ENCODE measurements at places on chromosomes 13 and 19. TPM values are rescaled to one million over a fixed set of nuclear protein-coding genes. Genes with fewer than 3 reads are reported as not detected.

Gene PRR12
- total RNA-seq = 29.9 TPM

Gene CLDND2
- total RNA-seq = 1.4 TPM

Gene KMT5C
- 14.6 TPM for total RNA-seq

Gene PEAK3
- total RNA-seq = not detected

Gene BRME1
- total RNA-seq = 0.68 TPM

Gene ITGBL1
- total RNA-seq = 0.22 TPM

Gene BST2
- 376 TPM for total RNA-seq

Gene ZNF227
- total RNA-seq = 10.7 TPM

Gene C13orf42
- not detected for total RNA-seq

Gene PALM3
- total RNA-seq = 1.6 TPM

GRCh38 chr13:101307181-101307701 lies 109.1 kb downstream of the NALCN start:
- peak; percentile 100 for DNase-seq

DNA sequence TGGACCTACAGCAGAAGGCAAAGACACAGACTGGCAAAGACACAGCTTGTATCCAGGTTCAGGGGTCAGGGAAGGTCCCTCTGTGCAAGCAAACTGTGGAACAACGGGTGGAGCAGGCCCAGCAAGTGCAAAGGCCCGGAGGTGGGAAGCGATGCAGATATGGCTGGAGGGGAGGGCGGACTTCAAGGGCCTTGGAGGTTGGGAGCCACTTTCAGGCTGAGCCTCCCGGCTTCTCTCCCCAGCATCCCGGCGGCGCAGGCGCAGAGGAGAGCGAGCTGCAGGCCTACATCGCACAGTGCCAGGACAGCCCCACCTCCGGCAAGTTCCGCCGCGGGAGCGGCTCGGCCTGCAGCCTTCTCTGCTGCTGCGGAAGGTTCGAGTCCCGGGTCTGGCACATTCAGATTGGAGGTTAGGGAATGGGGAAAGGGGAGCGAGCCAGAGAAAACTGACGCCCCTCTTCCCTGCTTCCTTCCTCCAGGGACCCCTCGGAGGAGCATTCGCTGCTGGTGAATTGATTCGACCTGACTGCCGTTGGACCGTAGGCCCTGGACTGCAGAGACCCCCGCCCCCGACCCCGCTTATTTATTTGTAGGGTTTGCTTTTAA lies 2.1 kb upstream of the PNPLA6 start:
- DNase-seq = no peak

- DNase-seq = peak; percentile 72
Measured at GRCh38 chr13:30908416-30908980, 2.4 kb downstream of the MEDAG start.

GRCh38 chr13:24173795-24174194 lies 13.3 kb downstream of the SPATA13 start:
- DNase-seq = no peak

- no peak for DNase-seq
Measured at GRCh38 chr13:86870444-86870843, 800.7 kb upstream of the SLITRK5 start.

DNA sequence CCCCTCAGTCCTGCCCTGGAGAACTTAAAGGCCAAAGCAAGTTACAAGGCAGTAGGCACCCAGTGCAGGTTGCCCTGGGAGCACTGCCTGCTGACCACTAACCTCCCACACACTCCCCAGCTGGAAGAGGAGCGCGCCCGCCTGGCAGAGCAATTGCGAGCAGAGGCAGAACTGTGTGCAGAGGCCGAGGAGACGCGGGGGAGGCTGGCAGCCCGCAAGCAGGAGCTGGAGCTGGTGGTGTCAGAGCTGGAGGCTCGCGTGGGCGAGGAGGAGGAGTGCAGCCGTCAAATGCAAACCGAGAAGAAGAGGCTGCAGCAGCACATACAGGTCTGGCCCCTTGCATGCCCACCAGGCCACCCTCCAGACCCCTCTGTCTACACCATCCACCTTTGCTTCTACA lies 61.1 kb downstream of the KCNC3 start:
- no peak for DNase-seq

GRCh38 chr19:39568604-39569003 lies 28.6 kb upstream of the EID2 start:
- no peak for DNase-seq

DNA sequence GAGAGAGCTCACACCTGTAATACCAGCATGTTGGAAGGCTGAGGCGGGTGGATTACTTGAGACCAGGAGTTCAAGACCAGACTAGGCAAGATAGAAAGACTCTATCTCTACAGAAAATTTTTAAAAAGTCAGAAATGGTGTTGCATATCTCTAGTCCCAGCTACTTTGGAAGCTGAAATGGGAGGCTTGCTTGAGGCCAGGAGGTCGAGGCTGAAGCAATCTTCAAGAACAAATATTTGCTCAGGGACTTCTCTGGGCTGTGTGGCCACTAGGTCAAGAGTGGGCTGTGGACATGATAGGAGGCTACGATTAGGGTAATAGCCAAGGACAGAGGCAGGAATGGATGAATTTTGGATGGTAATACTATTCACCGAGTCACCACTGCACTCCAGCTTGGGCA lies 135.8 kb upstream of the PEG3 start:
- no peak for DNase-seq

DNA sequence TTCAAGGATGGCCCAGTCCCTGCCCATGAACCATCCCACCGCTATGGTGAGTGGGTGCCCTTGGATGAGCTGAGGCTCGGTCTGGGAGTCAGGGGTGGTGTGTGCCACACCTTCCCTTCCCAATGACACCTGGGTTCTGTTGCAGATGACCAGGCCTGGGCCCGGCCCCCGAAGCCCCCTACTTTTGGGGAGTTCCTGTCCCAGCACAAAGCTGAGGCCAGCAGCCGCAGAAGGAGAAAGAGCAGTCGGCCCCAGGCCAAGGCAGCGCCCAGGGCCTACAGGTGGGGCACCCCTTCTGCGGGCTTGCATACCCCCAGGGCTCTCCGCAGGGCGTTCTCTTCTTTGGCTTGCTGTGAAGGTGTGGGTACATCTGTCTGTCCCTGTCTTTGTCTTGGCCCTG lies 4.3 kb upstream of the INAFM1 start:
- DNase-seq = no peak

- no peak for DNase-seq
Measured at GRCh38 chr19:52086481-52086880, 9.1 kb downstream of the ZNF841 start.

DNA sequence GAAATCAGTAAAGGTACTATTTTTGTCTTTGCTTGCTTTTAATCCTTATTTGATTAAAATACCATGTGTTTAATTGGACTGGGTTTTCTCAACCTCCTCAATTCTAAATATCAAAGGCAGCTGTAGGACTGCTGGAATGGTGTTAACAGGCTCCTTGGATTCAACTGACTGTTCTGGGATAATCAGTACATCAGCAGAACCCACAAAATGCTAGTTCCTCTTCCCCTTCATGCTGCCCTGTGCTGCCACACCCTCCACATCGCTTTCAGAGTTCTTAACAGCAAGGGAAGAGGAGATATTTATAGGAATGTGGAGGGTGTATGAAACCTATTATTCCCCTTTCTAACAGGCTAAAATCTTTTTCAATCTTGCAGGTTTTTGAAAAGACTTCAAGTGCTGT lies 82.4 kb downstream of the KCTD12 start:
- no peak for DNase-seq

DNA sequence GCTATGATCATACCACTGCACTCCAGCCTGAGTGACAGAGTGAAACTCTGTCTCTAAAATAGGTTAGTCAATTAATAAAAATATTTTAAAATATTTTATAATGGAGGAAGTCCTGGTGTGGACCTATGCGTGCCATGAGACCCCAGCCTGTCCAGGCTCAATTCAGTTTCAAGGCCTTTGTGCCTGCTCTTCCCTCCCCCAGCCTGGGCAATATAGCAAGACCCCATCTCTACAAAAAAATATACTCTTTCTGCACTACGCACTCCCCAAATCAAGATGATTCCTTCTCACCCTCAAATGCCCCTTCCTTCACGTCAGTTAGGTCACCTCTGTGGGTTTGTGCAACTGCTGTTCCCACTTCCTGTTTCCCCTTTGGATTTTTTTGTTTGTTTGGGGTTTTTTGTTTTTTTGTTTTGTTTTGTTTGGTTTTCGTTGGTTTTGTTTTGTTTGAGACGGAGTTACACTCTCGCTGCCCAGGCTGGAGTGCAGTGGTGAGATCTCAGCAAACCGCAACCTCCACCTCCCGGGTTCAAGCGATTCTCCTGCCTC lies 1.4 kb upstream of the HSH2D start:
- no peak for DNase-seq

DNA sequence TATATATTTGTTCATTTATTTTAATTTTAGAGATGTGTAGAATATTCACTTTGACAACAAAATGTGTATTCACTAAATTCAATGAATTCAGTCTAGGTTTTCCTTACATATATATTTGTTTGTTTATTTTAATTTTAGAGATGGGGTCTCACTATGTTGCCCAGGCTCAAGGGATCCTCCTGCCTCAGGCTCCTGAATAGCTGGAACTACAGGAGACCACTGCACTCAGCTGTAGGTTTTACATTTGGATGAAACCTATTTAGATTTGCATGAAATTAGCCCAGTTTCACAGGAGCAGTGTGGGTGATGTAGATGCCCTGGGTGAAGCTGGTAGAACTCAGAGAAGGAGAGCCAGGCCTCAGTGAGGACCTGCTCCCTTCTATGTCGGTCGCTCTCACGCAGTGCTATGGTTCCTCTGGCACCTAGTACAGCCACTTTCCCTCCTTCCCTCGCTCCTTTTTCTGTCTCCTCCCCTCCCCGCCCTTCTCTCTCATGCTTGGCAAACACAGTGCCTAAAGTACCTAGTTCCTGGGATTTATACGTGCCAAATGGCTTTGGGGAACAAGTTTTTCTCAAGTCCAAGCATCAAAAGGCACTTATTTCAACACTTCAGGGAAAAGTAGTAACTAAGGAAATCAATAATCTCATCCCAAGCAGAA lies 14.7 kb upstream of the HMGB1 start:
- no peak for DNase-seq

- DNase-seq = peak; percentile 22
Measured at GRCh38 chr13:98751861-98752466, 508 bp downstream of the SLC15A1 start.

- peak; percentile 72 for DNase-seq
Measured at GRCh38 chr19:52296773-52297600, at the start of gene ZNF480. TSS of gene ZNF480 (plus strand) at chr19:52297169. CDS start at chr19:52300413, 3,244 bp downstream.

DNA sequence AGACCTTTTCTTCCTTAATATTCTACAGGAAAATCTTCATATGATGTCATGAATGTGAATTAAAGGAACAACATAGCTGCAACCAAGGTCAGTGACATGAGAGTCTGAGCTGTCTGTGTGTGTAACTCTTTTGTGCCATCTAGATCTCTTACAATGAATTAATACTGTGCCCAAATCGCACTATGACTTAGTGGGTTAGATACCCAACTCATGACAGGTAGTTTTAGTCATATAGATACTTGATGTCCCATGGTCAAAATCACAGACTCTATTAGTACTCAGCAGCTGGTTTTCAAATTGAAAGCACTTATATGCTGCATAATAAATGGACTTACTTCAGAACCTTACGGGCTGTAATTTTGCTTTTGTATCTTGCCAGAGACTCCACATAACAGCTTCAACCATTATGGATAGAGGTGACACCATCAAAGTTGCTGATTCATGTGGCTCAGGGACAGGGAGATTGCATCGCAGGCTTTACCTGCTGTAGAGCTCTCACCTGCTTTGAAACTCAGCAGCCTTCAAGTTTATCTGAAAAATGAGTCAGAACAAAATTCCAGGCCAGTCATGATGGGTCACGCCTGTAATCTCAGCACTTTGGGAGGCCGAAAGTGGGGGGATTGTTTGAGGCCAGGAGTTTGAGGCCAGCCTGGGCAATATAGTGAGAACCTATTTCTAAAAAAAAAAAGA lies 12.3 kb upstream of the ZNF283 start:
- DNase-seq = no peak

GRCh38 chr13:80962855-80963254 lies 621.9 kb upstream of the SPRY2 start:
- no peak for DNase-seq

DNA sequence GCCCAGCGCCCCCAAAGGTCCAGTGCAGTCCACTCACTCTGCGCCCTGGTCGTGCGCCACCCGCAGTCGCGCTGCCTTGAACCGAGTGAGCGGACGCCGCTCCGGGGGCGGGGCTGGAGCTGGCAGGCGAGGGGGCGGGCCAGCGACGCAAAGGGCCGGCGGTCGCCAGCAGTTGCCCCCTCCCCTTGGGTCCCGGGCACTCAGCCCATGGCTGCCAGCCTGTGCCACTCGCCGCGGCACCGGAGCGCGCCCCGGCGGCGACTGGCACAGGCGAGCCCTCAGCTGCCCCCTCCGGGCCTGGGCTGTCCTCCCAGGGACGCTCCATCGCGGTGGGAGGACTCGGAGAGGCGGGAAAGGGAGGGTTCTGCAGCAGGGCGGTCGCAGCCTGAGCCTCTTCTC lies at the start of gene S1PR5:
Gene S1PR5, minus strand, starts transcription at position 87 of the 399 bp plus-strand sequence. CDS start 2,436 bp downstream, outside the sequence.
- DNase-seq = no peak

DNA sequence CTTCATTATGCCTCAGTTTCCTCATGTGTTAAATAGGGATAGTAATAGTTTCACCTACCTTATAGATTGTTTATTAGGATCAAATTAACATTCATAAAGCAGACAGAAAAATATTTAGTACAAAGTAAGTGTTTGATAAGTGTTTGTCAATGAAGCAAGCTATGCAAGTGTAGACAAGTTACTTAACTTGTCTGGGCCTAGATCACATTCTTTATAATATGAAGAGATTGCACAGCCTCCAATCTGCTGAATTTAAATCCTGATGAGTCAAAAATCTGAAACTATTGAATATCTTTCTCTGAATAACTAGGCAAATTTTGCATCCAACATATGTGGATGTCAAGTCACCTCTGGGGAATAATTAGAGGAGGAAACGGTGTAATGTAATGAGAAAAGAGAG lies 170.5 kb downstream of the MZT1 start:
- DNase-seq = no peak

GRCh38 chr13:100941377-100942368 lies 267.1 kb upstream of the TMTC4 start:
- DNase-seq = peak; percentile 15

- DNase-seq = no peak
Measured at GRCh38 chr13:44274771-44275205, 98.8 kb upstream of the SERP2 start.

- peak; percentile 4 for DNase-seq
Measured at GRCh38 chr19:30046522-30046921, 104.5 kb downstream of the URI1 start.
